ENCODE measurements at places on chromosomes 12 and 14.

GRCh38 chr12:13241833-13242488, 45.4 kb downstream of the EMP1 start:
- no peak for DNase-seq

DNA sequence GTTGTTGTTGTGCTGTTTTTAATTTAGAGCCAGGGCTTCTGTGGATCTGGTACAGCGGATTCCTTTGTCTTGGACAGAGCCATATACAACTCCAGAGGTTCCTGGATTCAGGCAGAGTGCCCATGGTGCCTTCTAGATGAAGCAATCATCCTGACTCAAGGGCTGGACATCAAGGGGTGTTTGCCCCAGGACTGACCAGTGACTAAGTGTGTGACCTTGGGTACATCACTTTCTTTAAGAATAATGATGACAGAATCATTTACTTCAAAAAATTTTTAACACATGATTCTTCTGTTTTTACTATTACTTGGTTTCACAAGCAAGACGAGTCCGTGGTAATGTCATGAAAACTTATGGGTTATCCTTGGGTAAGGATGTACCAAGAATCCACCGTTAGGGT, 397.3 kb downstream of the ZFP36L1 start:
- no peak for DNase-seq

DNA sequence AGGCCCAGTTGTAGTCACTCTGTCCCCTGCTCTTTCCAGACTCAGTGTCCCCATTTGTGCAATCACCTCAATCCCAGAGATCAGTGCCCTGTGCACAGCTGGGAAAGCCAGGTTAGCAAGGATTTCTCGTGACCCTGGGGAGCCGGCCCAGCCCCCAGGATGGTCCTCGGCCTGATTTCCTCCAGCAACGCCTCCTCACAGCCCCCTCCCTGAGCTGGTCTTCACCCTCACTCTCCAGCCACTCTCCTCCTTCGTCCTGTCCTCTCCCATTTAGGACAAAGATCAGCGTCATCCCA, 194.8 kb upstream of the C14orf180 start:
- DNase-seq = no peak

GRCh38 chr14:68786491-68787091, 6.3 kb downstream of the ZFP36L1 start:
- peak; percentile 71 for DNase-seq

DNA sequence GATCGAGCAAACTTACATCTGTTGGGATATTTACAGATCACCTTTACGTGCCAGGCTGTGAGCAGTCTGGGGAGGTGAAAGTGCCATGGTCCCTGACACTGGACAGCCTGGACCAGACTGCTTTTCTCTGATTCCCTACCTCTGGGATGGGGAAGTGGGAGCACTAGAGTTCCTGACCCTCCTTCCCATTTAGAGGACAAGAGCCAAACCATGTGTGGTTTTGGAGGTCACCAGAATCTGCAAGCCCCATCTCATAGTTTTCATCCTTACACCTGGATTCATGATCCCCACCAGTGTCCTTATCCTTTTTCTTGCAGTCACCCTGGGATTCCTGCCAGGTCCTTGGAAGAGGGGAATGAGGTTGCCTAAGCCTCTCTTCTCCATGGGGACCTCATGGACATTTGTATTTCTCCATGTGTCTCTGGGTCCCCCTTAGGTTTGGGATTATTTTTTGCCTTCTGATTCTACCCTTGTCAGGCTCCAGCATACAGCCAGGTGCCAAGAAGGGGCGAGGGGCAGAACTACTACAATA, 1.5 kb upstream of the WNT10B start:
- DNase-seq = no peak

All from lung (tissue), 17 donors.